ENCODE measurements at places on chromosomes 2 and 18.

GRCh38 chr2:70902067-70902442, 33.6 kb upstream of the ATP6V1B1 start:
- no peak for DNase-seq

DNA sequence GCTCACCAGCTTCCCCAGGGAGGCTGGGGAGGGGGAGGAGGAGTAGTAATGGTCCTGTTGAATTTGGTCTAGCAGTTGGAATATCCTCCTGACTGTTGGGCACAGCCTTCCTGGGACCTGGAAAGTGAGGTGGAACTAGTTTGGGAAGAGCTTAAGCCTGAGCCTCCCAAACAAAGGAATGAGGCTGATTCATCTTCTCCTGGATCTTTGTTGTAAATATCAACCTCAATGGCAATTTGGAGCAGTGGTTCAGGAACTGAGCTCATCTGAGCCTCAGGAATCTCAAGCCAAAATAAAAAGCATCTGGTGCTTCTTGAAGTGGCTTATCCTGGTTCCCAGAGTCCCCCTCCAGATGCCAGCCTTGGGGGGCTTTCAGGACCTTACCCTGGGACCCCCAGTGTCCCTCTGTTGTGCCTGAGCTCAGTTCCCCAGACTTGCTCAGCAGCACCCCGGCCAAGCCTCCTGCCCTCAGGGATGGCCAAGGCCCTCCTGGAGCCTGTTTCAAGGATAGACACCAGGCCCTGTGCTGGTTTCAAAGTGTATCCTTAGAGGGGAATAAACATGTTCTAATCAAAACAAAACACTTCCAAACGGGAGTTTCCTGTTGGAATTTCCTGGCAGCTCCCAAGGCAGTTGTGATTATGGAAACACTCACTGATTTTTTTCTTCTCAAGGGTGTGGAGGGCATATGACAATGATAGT, 112.6 kb downstream of the DDX1 start:
- no peak for DNase-seq

DNA sequence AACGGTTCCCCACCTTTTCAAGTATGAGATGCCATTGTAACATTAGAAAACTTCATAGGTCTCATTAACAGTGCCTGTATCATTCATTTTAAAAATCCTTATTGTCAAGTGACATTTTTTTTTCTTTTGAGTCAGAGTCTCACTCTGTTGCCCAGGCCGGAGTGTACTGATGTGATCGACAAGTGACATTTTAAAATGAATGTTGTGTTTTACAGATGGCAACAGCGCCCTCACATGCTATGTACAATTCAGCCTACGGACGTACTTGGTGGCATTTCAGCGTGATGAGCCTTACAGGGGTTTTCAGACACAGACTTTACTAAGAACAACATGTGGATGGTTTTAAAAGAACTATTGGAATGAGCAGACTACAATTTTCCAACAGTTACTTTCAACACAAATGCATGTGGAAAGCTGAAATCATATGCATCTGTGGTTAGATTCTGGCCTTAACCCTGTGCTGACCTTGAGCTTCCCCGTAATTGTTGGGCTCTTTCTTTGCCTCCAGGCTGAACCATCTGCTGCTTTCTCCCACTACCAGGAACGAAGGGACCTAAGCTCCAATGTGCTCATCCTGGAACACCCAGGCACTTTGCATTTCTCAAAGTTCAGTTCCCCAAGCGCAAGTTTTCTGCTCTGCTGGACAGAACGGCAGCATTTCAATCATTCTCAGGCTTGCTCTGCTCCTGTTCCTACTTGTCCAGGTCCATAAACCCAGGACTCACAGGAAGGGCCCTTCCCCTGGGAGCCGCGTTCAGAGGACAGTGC, 119.9 kb upstream of the NDUFV2 start:
- DNase-seq, result no peak

GRCh38 chr2:99336804-99337112, 431 bp upstream of the EIF5B start:
- no peak for DNase-seq

GRCh38 chr2:66477135-66477842, 42.4 kb downstream of the MEIS1 start:
- no peak for DNase-seq

- peak; percentile 75 for DNase-seq
Observed at GRCh38 chr2:64485961-64486360, 32.0 kb downstream of the LGALSL start.

GRCh38 chr2:71788186-71788525, 334.8 kb downstream of the DYSF start:
- no peak for DNase-seq

GRCh38 chr2:180707884-180708205, 272.6 kb upstream of the UBE2E3 start:
- no peak for DNase-seq

- no peak for DNase-seq
Observed at GRCh38 chr18:3212657-3213056, 7.1 kb downstream of the MYOM1 start.

DNA sequence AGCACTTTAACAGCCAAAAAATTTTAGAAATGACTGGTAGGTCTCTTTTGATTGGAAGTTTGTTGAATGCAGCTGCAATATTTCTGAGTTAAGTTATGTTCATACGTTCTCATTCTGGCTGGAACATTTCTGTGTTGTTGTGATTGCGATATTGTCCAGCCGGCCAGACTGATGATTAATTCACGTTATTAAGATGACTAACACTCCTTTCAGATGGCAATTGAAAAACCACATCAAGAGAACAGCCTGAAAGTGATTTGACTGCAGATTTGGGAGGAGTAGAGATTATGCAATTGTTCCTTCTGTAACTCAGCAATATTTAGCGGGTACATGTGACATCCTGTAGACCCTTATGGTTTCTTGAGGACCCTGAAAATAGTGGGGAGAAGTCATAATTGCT, 133.7 kb downstream of the FBXO15 start:
- DNase-seq, result no peak

- no peak for DNase-seq
Observed at GRCh38 chr2:187138265-187138664, 289.3 kb upstream of the ZSWIM2 start.

DNA sequence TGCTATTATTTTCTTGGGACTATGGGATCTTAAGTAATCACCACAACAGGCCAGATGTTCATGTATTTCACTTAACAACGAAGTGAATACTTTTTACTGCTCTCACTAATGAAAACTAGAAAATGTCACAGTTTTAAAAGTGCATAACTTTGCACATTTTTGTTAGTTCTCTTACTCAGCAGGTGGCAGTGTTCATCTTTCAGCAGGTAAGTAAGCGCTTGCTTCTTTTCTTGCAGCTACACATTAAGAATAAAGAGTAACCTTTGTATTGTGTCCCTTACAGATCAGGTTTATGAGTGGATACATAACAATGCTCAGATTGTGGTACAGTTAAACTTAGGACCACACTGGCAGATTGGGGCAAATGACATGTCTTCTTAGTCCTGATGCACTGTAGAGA, 61.0 kb downstream of the DAW1 start:
- DNase-seq, result no peak

DNA sequence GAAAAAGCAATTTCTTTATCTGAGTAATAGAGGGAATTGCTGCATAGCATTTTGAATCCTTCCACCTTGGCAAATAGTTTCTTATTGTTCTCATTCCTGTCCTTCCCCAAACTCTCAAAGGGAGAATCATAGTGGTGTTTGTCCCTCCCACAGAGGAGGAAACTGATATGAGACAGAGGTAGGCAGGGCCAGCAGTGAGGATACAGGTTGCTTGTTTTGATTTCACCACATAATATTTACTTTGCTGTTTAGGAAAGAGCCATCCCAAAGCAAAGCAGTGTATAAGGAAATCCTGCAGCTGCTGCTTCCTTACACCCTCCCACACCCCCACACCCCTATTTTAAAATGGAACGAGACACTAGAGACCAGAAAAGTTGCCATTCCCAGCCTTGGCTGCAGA, 195.3 kb downstream of the SETBP1 start:
- no peak for DNase-seq

DNA sequence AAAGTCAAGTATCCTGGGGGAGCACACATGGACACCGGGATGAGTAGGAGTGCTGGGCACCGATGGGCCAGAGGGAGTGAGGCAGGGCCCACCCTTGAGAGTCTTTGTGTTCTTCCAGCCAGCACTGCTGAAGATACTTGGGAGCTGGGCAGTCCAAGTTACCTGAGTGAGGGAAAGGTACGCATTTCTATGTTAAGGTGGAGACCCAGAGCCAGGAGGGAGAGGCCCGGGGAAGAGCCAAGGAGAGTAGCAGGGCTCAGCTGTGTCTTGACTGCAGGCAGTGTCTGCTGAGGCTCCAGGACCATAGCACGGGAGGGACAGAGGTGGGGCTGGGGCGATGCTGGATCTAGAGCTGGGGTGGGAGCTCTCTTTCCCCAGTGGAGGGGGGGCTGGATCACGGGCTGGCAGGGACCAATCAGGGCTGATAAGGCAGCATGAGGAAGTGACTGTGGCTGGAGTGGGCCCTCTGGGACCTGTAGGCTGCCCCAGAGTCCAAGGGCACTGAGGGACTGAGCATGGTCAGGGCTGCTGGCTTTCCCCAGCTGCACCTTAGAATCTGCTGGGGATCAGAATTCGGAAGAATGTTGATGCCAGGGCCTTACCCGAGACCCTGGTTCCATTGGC, 289.2 kb downstream of the PHLPP1 start:
- no peak for DNase-seq

DNA sequence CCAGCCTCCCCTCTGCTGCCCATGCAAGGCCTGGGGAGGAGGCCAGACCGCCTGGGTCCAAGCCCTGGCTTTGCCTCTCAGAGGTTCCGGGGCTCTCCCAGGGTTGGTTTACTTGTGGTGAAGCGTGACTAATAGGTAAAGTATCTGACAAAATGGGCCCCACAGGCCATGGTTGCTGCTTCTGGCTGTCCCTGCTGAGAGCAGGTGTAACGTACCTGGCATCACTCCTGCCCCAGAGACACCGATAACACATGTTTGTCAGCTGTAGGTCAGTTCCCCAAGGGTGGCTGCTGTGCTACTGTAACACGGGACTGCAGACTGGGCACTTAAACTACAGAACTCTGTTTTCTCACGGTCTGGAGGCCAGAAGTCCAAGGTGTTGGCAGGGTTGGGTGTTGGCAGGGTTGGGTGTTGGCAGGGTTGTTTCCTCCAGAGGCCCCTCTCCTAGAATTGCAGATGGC, 34.1 kb downstream of the ODC1 start:
- peak; percentile 33 for DNase-seq

DNA sequence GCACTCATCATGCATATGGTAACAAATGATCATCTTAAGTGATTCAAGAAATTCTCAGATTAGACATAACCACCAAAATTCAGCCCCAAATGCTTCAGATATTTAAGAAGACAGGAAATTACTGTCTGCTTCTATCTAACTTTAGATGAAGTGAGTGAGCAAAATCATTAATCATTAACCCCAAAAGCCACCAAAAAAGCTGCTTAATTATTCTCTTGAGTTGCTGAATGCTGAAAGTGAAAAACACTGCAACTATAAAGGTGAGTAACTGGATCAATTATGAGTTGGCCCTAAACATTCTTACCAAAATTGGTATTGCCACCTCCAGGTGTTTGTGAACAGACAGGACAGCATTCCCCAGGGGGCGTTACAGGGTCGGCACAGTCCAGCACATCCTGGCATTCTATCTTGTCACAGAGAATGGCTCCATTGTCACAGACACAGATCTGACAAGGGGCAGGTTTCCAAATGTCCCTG, 69.6 kb downstream of the COL5A2 start:
- DNase-seq, result no peak

DNA sequence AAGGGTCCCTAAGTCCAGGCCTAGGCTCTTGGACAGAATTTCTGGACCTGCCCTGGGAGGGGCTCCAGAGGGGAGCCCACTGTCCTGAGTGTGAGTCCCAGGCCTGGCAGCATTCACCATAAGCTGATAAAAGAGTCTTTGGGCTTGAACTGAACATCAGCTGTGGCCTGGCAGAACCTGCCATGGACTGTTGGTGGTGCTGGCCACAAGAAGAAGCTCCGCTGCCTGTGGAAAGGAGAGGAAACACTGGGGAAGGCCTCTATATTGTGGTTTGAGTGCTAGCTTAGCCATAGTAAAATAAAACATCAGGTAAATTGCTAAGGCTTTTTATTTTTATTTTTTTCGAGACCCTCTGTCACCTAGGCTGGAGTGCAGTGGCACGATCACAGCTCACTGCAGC, 20.9 kb upstream of the BAZ2B start:
- no peak for DNase-seq

GRCh38 chr18:21834299-21834660, 93.7 kb downstream of the MIB1 start:
- no peak for DNase-seq

GRCh38 chr2:223545830-223546229, 56.3 kb downstream of the SCG2 start:
- DNase-seq, result no peak

DNA sequence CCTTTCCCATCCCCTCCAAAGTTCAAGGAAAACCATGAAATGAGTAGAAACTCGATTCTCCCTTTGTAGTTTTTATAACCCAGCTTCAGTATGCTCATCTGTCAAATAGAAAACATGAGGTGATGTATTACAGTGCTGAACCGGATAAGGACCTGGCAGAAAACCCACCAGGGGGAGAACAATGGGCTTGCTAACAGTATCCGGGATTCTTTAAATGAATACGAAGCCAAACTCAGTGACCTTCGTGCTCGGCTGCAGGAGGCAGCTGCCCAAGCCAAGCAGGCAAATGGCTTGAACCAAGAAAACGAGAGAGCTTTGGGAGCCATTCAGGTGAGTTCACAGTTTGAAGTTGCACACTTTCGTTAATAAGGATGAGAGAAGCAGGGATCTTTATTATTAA, 113.6 kb upstream of the TTC39C start:
- DNase-seq, result no peak

- no peak for DNase-seq
Observed at GRCh38 chr2:85433511-85434089, 15.1 kb downstream of the SH2D6 start.

DNA sequence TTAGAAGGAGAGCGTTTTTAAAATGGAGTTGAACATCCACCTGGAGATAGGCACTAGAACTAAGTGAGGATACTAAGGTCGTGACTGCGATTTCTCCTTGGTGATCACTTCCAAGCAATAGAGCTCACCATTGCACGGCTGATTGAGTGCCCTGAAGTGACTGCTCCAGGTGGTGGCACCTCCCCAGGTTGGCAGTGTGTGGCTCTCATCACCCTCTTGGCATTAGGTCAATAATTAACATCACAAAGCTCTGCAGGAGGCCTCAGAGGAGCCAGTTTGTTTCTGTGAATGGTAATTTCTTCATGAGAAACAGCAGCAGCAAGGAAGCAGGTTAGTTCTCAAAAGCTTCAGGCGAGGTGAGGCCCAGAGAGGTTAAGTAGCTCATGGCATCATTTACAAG, 259.6 kb downstream of the CLIP4 start:
- DNase-seq, result no peak

Measured in NCI-H187 treated with DMSO at 0.1 percent for 48 hours (cell line).